ENCODE measurements at places on chromosomes 5 and 9.
A peak's percentile ranks its signal among the peaks of the same experiment; 100 is the strongest.

GRCh38 chr5:110968246-110969005 lies 103.1 kb upstream of the TSLP start:
- H3K4me1 ChIP-seq = no peaks in the 10 kb centered on the region
- DNase-seq = no peak
- no peaks in the 10 kb centered on the region for H3K27me3 ChIP-seq
- H3K27ac ChIP-seq = no peak overlapping the region
- H3K36me3 ChIP-seq = no peaks in the 10 kb centered on the region

GRCh38 chr9:134068744-134069479 lies 1.1 kb upstream of the BRD3 start:
- peak; percentile 59 for DNase-seq
- no peaks in the 10 kb centered on the region for H3K27me3 ChIP-seq
- H3K4me1 ChIP-seq = peaks cover 29% of the 10 kb centered on the region

- no peaks in the 10 kb centered on the region for H3K27me3 ChIP-seq
- no peaks in the 10 kb centered on the region for H3K36me3 ChIP-seq
- DNase-seq = no peak
- H3K4me3 ChIP-seq = no peak overlapping the region
- no peak overlapping the region for H3K27ac ChIP-seq
Measured at GRCh38 chr9:94611638-94612068, 18.0 kb upstream of the FBP2 start.

- no peaks in the 10 kb centered on the region for H3K36me3 ChIP-seq
- H3K4me3 ChIP-seq = no peak overlapping the region
- no peak overlapping the region for H3K27ac ChIP-seq
- no peaks in the 10 kb centered on the region for H3K4me1 ChIP-seq
- no peak for DNase-seq
Measured at GRCh38 chr5:153746440-153746839, 256.0 kb downstream of the GRIA1 start.

- H3K27me3 ChIP-seq = peaks cover 5% of the 10 kb centered on the region
- no peak overlapping the region for H3K27ac ChIP-seq
- DNase-seq = no peak
Measured at GRCh38 chr5:172548311-172548731, 92.7 kb upstream of the NEURL1B start.

DNA sequence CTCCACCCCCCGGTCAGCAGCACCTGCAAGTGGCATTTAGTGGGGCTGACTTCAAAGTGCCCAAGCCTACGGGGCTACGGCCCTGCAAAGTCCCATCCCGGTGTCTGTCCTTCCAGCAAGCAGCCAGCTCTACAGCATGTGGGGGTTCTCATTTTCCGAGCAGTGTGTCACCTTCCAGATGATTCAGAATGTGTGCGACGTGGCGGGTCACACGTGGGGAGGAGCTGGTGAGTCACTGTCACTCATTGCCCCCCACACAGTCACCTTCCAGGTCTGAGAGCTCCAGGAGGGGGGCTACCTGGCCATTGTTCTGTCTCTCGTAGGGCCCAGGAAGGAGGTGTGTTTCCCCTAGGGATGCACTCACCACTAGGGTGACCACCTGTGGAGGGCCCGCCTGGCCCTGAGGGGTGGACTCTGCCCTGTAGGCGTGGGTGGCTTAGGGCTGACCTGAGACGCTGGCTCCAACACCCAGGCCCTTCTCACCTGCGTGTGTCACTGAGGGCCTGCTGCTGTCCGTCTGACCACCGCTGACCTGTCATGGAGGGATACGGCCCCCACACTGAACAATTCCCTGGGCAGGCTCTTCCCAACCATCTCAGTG lies 70.2 kb downstream of the SEMA4D start:
- H3K27me3 ChIP-seq = no peaks in the 10 kb centered on the region
- no peak for DNase-seq
- H3K36me3 ChIP-seq = no peaks in the 10 kb centered on the region
- H3K27ac ChIP-seq = no peak overlapping the region
- H3K4me3 ChIP-seq = no peak overlapping the region

GRCh38 chr5:68139611-68140441 lies 75.7 kb upstream of the PIK3R1 start:
- H3K27ac ChIP-seq = peak overlapping the region; percentile 69
- H3K36me3 ChIP-seq = no peaks in the 10 kb centered on the region
- peaks cover 33% of the 10 kb centered on the region for H3K4me1 ChIP-seq

DNA sequence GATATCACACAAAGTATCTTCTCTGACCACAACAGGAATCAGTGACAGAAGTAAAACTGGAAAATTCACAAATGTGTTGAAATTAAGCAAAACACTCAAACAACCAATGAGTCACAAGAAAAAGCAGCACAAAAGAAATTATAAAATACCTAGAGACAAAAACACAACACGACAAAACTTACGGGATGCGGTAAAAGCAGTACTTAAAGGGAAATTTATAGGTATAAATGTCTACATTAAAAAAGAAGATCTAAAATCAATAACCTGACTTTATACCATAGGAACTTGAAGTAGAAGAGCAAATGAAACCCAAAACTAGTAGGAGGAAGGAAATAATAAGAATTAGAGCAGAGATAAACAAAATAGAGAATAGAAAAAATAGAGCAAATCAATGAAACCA lies 2.8 kb upstream of the WDR41 start:
- H3K4me1 ChIP-seq = peaks cover 7% of the 10 kb centered on the region
- no peak overlapping the region for H3K27ac ChIP-seq
- no peaks in the 10 kb centered on the region for H3K36me3 ChIP-seq
- no peak overlapping the region for H3K4me3 ChIP-seq
- no peaks in the 10 kb centered on the region for H3K27me3 ChIP-seq
- DNase-seq = no peak

DNA sequence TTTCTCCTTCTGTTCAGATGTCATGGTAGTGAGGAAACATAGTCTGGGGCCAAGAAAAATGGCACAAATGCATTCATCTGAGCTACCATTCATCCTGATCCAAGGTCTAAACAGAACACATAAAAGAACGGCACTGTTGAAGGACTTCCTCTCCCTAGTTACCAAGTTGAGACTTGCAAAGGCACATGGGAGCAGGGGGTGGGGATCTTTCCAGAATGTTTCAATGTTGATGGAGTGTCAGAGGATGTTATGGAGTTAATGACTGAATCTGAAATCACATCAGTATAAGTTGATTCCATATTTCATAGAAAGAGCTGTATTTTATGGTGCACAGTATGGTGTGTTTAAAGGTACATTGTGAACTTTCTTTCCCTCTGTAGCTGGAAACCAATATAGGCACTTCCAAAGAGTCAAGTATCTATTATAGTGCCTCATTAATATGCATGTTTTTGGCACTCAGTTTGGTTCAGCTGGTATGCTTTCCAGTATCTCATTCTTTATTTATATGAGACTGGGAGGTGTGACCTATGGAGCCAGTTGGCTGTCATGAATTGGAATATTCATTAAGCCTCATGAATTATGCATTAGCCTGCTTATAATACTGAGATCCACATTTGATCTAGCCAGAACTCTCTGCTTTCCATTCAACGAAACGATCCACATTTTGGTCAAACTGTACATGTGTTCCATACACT lies 603.0 kb downstream of the NR2F1-AS1 start:
- H3K4me3 ChIP-seq = no peak overlapping the region
- H3K27me3 ChIP-seq = no peaks in the 10 kb centered on the region
- no peak overlapping the region for H3K27ac ChIP-seq
- no peaks in the 10 kb centered on the region for H3K36me3 ChIP-seq
